ENCODE measurements at places on chromosomes 1 and 21.
A peak's percentile ranks its signal among the peaks of the same experiment; 100 is the strongest.

DNA sequence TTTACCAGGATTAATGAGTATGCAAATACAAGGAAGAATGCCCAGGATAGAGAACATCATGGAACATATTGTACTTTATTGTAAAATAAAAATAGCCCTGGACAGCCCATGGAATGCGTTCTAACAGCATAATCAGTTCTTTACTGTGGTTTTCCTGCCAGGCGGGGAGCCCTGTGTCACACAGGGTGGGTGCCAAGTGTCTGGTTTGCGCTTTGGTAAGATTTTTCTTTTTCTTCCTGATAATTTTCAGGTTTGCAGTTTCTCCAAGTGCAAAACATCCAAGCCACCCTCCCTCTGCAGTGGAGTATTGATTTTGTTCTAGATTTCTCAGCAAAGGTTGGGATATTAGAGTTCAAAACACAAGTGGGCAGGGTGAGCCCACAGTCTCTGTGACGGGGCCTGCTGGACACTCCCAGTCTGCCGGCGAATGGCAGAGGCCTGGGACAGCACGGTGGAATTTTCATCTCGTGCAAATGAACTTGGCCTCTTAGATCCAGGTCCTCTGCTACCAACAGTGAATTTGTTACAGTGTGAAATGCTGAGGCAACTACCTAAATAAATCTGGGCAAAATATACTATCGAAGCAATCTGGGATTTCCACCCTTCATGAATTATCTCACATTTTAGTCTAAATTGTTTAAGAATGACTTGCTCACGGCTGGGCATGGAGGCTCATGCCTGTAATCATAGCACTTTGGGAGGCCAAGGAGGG lies 15.6 kb upstream of the KCNJ15 start:
- DNase-seq: no peak

GRCh38 chr1:54347955-54348699 lies 58.1 kb downstream of the SSBP3 start:
- peak; percentile 28 for DNase-seq

DNA sequence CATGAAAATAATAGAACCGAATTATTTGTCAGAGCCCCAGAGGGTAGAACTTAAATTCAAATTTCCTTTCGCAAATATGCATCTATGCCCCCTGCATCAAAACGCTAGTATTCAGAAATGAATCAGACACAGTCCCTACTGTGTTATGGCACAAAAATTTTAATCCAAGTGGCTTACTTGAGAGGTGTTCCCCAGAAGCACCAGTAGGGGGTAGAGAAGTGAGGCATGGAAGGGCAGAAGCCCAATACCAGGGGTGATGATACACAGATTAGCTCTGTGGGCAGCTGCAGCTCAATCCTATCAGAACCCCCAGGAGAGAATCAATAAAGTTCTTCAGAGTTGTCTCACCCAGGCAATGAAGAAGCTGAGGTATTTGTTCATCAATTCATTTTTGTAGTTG lies 342.2 kb downstream of the OMA1 start:
- DNase-seq: no peak

DNA sequence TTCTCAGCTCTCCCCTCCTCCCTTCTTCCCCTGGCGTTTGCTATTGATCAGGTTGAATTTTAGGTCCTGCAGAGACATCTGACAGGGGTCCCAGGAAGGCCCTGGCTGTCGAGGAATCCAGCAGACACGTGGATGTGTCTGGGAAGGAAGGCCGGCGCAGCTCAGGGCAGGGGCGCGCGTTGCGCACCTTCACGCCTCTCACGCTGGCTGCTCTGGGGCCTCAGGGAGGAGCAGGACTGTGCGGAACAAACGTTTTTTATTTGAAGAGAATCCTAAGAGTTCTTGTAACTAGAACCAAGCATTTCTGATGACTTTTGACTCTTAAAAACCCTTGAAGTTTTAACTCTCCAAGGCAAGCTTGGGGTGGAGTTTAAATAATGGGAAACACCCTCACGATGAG lies 54.2 kb downstream of the SLC37A1 start:
- no peak for DNase-seq

- peak; percentile 30 for DNase-seq
These were observed 24.3 kb downstream of the UBE2Q1 start for GRCh38 chr1:154533952-154534844.

DNA sequence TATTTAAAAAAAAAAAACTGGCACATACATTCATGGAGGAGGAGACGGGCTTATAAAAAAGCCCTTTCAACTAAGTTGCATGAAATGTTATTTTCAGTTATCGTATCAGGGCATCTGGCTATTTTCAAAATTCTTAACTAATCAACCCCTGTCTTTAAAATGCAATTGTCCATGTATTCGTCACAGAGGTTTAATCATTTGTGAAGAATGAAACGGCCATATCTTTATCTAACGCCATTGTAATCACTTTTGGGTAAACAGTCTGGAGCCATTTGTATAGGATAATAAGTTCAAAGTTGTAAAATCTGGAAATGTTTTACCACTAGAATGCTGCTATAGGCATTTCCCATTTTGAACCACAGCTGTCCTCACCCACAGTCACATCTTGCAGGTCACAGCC lies 30.4 kb downstream of the SLC30A10 start:
- DNase-seq: no peak

DNA sequence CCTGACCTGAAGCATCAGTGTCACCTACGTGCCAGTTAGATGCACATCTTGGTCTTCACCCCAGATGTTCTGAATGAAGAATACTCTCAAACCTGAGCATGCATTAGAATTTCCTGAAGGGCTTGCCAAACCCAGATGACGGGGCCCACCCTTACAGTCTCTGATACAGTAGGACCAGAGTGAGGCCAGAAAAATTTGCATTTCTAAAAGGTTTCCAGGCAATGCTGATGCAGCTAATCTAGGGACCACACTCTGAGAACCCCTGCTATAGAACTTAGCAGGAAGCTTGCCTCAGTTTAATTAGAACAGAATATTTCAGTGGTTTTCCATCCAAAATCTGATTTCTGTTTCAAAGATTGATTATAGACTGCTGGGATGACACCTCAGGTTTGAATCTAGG lies 9.9 kb upstream of the CTBS start:
- DNase-seq: no peak

DNA sequence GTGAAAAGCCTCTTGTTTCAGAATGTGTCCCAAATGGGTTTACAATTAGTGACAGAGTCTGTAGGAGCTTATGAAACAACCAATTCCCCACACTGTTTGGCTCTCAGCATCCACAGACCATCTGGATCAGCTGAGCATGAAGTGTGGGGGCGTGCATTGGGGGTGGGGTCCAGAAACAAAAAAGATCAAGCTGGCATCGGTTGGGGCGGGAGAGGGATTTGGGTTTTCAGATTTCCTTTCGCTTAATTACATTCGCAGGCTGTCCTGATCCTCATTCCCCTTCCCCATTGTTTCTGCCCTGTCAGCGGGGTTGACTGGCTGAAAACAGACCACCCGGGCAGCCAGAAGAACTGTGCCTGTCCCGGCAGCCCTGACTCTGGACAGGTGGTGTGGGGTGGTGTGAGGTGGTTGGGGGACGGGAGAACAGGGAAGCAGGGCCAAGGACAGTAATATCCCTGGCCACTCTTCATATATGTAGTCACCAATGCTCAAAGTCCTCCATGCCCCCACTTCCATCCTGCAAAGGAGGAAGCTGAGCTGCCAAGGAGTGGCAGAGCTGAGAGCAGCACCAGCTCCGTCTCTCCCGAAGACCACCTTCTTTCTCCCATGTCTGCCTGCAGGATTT lies 92.0 kb downstream of the IER5 start:
- DNase-seq: no peak

GRCh38 chr1:19445417-19446342 lies 39.7 kb downstream of the CAPZB start:
- peak; percentile 33 for DNase-seq

- peak; percentile 64 for DNase-seq
These were observed 10.7 kb downstream of the OPTC start for GRCh38 chr1:203504400-203505250.

- DNase-seq: no peak
These were observed 69.0 kb upstream of the NFIA start for GRCh38 chr1:61013189-61013945.

GRCh38 chr1:248842781-248843331 lies 4.8 kb downstream of the ZNF672 start:
- no peak for DNase-seq

DNA sequence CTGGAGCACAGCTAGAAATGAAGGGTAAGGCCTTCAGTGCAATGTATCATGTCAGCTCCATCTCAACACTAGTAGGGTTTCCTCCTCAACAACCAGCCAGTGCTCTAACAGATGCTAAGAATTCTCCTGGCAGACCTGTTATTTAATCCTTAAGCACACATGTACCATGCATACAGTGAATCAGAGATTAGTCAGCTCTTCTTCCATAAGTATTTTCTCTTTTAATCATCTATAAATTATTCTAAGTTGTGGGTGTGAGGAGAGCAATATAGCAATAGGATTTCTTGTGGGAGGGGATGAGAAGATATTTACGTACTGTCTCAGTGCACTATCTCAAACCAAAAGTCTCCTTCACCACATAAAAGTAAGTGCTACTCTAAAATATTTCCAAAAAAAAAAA lies 95.3 kb downstream of the COP1 start:
- no peak for DNase-seq

- DNase-seq: peak; percentile 92
These were observed 26.8 kb downstream of the UMODL1 start for GRCh38 chr21:42097860-42098454.

DNA sequence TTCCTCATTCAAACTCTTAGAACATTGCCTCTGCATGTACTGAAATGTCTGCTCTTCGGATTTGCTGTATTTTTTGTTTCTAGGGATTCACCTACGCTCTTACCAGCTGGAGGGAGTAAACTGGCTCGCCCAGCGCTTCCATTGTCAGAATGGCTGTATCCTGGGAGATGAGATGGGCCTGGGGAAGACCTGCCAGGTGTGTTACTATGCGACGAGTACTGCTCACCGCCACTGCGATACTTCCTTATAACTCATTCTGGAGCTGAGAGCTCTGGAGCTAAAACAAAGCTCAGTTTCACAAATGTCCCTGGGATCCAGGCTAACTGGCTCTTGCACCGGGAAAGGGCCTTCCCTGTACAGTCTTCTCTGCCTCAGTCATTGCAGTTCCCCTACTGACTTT lies 10.1 kb downstream of the CHD1L start:
- no peak for DNase-seq

DNA sequence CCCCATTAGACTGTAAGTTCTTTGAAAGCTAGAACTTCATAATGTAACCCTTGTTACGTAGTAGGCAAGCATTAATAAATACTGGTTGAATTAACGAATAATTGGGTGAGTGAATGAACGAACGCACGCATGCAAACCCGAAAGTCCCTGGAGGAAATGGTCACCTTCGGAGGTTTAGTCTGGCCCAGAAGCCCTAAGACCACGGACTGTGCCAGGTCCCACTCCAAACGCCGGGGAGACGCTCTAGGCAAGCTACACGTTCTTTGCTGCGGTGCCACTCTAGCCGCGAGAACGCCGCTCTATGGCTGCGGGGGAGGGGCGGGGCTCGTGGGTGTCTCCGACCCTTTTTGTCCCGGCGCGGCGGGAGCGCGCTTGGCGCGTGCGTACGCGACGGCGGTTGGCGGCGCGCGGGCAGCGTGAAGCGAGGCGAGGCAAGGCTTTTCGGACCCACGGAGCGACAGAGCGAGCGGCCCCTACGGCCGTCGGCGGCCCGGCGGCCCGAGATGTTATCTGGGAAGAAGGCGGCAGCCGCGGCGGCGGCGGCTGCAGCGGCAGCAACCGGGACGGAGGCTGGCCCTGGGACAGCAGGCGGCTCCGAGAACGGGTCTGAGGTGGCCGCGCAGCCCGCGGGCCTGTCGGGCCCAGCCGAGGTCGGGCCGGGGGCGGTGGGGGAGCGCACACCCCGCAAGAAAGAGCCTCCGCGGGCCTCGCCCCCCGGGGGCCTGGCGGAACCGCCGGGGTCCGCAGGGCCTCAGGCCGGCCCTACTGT lies at the start of gene KDM1A:
TSS of gene KDM1A (plus strand) at position 375 of the 769 bp plus-strand sequence. CDS start at position 504, 129 bp downstream.
- DNase-seq: peak; percentile 96

DNA sequence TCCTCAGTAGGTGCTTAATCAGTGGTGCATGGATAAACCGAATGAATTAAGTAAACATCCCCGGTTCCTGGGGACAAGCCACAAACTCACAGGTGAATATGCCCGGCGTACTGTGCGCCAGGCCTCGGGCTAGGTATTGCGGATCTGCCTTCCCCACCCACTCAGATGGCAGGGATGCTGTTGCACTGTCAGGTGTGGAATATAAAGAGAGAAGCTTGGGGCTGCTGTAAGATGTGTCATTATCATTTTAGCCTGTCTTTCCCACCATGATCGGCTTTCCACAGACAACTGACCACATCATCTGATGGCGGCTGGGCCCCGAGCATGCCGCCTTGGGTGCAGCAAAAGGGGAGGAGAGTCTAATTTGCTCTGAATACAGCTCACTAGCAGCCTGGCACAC lies 45.4 kb upstream of the LRP8 start:
- no peak for DNase-seq

- DNase-seq: no peak
These were observed 2.1 kb upstream of the WASF2 start for GRCh38 chr1:27491748-27492700.

DNA sequence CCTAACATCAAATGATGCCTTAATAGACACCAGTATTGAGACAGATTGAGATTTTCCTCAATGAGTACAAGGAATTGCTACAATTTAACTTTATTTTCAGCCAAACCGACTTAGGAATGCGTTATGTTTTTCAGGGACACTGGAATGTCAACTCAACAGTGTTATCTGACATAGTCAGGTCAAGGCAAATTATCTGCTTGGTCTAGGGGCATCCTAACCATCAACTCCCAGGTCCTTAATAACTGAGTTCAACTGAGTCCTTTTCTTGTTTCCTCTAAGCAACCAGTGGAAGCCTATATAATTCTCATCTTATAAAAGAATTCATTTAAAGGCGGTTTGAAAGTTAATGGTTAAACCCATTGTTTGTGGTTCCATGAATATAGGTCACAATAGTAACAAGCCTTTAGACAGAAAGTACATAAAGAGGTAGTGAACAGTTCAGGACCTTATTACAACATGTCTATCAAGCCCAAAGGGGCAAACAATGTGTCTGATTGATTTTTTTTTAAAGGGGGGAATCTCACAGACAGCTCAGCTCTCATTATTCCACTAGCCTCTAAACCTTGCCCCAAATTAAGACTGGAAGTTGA lies 32.3 kb upstream of the NR5A2 start:
- DNase-seq: peak; percentile 25

DNA sequence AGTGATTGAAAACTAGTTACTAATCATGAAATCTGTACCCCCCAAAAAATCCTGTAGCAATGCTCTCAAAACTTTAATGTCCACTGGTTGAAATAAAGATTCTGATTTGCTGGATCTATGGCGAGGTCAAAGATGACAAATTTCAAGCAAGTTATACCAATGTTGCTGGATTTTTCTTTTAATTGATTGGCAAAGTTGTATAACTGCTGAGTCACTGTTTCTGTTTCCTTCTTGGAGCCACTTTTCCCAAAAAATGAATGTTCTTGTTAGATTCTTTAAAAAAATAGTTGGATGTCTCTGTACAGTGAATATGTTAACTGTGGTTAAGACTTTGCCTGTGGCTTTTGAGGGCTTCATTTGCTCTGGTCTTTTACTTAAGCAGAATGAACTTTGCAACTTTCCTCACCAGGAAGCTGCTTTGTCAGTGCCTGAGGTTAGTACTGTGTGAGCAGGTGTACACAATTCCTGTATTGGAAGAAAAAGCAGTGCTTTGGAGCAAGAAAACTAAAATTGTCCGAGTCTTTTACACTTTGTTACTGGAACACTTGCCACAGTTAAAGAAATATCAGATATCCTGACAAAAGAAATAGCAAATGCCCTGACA lies 1211.9 kb downstream of the MRPL39 start:
- DNase-seq: peak; percentile 3

GRCh38 chr1:214017191-214017982 lies 29.6 kb downstream of the PROX1 start:
- no peak for DNase-seq
